ENCODE measurements at places on chromosomes 3 and 15.

DNA sequence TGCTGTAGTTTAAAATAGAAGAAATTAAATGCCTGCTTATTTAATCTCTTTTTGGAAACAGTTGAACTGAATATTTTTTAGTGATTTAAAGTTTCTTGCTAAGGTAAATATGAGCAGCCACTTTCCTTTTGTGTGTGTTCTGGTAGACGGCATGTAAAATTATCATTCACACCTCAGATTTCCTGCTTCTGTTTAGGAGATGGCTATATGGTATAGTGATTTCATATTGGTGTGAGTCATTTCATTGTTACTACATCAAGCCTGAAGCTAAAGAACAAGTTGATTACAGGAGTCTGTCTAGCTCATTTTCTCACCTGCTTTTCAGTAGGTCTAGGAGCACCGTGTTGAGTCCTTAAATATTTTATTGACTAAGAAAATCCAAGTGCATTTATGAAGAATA, 2.2 kb downstream of the LRCH3 start:
- no peak for DNase-seq

GRCh38 chr15:92733090-92733933, 77.7 kb upstream of the FAM174B start:
- no peak for DNase-seq

DNA sequence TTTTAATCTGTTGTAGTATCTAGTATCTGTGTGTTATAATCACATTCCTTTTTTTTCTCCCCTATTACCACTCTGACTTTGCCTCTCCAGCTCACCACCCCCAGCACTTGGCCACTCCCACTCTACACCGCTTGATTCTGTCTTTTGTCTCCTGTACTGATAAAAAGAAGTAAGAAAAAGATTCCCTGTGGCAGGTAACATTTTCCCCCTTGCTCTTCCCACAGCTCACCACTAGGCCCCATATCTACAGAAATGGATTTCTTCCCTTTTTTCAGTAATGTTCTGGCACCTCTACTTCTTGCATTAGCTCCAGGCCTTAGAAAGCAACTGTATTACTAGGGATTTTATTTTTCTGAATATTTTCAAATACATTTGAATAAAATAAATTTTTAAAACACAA, 25.6 kb downstream of the KCNH8 start:
- DNase-seq, result no peak

DNA sequence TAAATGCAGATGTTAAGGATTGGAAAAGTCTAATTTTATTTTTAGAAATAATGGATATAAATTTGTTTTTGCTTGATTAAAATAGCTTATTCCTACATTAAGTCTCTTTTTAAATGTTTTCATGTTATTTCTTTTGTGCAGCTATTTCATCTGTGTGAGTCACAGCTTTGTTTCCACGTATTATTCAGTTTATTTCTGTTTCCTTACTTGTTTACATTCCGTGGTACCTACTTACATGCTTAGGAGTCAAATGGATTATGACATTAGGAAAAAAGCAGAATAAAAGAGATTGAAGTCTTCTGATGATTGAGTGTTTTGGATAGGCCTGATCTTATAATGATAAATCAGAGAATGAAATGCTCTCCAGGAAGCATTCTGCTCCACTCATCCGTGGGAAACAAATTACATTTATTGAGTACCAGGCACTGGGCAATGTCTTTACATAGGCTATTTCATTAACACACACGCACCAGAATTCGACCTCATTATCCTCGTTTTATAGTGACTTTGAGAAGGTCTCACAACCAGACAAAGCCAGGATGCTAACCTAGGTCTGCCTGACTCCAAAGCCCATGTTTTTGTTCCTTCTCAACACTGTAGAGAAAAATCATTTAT, 38.1 kb upstream of the RASA2 start:
- DNase-seq, result no peak

- no peak for DNase-seq
Measured at GRCh38 chr15:87873516-87873915, 383.0 kb downstream of the NTRK3 start.

- DNase-seq, result no peak
Measured at GRCh38 chr15:72835294-72835890, 51.8 kb upstream of the ADPGK start.

DNA sequence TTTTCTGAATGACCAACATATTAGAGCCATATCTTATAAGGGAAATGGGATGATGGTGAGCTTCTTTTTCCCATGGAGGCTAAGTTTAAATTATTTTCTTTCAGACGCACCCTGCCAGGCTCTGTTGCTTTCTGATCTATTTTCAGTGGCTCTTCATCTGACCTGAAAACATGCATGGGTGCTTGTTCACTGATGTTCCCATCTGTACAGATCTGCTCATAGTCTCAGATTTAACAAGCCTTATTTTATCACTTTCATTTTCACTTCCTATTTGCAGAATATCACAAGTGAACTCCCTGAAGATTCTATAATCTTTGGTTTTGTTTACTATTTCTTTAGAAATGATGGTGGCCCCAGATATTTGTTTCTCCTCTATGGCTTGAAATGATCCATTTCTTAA, 31.1 kb upstream of the SUCLG2 start:
- no peak for DNase-seq

DNA sequence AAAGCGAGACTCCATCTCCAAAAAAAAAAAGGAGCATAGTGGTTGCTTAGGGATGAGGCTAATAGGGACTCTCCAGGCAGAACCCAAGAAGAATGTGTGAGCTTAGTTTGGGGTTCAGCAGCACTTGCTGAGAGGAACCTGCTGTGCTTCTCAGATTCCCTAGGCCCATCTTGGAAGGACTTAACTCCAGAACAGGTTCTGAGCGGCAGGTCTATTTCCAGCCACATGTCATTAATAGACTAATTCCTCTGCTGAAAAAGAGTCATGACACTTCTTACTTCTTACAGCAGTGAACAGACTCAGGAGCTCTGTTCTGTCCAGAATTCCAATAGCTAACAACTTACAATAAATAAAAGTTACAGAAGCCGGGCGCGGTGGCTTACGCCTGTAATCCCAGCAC, 22.5 kb downstream of the RHOA start:
- no peak for DNase-seq

GRCh38 chr15:89335298-89336041, 846 bp upstream of the POLG start:
- no peak for DNase-seq

- no peak for DNase-seq
Measured at GRCh38 chr3:128882719-128883118, 3.3 kb downstream of the ACAD9 start.

GRCh38 chr3:190585805-190586630, 72.1 kb downstream of the IL1RAP start:
- no peak for DNase-seq

DNA sequence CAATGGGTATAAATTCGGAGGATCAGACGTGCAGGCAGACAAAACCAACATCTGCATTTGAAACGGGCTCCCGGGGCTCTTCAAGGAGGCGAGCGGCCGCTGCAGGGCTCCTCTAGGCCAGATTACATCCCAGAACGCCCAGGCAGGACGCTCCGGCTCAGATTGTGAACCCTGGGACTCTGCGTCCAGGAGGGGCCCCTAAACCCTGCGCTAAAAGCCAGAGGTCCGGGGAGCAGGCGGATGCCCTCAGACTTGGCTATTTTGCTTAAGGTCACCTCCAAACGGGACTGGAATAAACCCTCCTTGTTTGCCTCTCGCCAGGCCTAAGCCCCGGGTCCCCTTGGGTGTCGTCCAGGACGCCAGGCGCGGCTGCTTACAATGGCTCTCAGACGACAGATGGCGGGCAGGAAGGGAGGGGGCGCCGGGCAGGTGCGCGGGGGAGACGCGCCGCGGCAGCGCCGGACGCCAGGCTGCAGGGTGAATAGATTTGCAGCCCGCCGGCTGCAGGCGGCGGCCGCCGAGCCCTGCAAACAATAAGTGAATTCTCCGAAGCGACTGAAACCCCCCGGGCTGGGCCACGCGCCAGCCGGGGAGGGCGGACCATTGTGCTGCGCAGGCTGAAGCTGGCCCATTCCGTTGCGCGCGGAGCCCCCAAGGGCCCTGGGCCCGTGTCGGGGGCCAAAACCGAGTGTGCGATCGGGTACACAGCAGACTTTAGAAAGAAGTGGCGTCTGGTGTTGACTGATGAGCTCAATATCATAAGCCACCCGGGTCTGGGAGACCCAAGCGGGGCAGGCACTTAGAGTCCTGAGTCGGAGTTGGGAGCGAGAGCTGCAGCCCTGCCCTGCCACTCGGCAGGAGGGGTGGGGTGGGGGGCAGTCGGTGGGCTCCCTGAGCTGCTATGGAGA, 32.3 kb upstream of the AMOTL2 start:
- peak; percentile 26 for DNase-seq

DNA sequence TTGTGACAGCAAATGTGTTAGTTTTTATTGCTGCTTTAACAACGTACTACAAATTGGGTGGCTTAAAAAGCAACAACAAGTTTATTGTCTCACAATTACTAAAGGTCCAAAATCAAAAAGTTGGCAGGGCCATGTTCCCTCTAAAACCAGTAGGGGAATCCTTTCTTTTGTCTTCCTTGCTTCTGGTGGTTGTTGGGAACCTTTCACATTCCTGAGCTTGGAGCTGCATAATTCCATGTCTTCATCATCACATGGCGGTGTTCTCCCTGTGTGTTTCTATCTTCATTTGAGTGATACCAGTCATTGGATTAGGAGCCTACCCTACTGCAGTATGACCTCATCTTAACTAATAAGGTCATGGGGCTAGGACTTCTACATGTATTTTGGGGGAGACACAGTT, 7.4 kb downstream of the SPRED1 start:
- DNase-seq, result no peak

- no peak for DNase-seq
Measured at GRCh38 chr3:123105201-123106189, 38.7 kb downstream of the PDIA5 start.

- no peak for DNase-seq
Measured at GRCh38 chr3:157120071-157120892, 39.7 kb downstream of the CCNL1 start.

- DNase-seq, result no peak
Measured at GRCh38 chr3:16759227-16759903, 125.4 kb upstream of the PLCL2 start.

DNA sequence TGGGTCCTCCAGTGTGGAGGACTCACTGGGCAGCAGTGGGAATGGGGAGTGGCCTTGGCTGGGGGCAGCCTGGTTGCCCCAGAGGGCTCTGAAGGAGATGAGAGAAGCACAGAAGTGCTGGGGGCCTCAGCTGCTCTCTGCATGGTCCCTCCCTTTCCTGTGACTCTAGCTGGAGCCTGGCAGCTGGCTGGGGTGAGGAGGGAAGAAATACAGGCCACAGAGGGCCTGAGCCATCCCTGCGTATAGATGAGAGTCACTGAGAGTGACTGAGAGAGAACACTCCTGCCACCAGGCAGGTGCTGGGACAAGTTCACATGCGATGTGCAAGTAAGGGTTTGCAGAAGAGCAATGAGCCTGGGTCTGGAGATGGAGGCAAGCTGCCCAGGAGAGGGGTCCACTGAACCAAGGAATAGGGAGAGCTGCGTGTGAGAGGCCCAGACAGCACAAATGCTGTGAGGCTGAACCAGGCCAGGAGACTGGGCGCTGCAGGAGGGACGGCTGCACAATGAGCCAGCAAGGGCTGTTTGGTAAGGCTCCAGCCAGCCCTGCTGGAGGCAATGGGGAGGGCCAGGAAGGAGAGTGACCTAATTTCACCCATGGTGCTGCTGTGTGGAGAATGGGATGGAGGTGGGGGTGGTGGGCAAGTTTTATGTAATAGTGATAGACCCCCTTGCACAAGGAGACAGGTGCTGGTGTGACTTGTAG, 87.2 kb downstream of the CLSTN2 start:
- no peak for DNase-seq

DNA sequence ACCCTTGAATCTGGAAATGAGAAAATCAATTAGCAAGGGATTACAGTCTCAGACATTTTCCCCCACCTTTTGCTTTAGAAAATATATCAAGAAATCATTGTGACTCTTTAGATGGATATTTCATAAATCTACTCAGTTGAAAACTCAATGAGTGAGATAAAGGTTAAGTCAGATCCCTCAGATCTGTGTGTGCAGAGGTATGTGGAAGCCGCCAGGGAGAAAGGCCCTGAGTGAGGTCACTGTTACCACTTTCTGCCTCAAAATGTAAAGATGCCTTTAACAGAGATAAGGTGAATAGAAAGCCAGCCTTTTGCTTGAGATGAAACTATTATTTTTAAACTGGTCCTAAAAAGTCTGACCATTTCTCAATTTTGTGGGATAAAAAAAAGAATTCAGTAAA, 225.6 kb upstream of the HES1 start:
- no peak for DNase-seq

- DNase-seq, result no peak
Measured at GRCh38 chr3:5205165-5205941, 17.8 kb downstream of the EDEM1 start.

DNA sequence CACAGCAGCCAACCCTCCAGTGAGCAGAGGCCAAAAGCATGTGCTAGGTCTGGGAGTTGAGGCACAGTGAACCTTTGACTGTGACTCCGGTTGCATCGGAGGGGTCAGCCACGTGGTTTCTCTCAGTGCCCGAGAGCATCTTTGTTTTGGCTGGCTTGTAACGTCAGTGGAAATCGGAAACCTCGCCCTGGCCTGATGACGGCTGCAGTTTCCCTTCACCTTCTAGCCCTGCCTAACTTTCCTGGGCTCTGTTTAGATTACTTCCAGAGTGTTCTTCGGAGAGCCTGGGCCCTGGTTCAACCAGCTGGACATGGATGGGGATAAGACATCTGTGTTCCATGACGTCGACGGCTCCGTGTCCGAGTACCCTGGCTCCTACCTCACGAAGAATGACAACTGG, 56.6 kb downstream of the MESD start:
- peak; percentile 5 for DNase-seq

DNA sequence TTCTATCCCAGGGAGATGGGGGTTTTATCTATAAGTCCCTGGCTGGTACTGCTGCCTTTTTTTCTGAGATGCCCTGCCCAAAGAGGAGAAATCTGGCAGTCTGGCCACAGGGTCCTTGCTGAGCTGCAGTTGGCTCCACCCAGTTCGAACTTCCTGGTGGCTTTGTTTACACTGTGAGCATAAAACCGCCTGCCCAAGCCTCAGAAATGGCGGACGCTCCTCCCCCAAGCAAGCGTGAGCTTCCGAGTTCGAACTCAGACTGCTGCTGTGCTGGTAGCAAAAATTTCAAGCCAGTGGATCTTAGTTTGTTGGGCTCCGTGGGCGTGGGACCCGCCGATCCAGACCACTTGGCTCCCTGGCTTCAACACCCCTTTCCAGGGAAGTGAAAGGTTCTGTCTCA, 126.8 kb upstream of the SUCLG2 start:
- no peak for DNase-seq

DNA sequence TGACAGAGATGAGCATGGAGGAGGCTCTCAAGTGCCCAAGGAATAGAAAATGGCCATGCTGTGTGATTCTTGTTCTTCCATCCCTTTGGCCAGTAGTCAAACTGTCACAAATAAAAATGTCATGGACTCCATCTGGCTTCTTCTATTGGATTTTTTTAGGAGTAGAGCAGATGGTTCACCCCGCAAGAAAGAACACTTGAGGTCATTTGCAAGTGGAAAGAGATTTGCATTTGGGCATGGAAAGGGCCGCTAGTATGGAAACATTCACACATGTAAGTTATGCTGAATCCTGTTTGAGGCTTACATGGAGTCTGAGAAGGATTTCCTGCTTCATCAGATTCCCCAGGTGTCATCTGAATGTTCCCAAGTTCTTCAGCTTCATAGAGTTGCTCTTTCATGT, 53.1 kb upstream of the CFAP161 start:
- no peak for DNase-seq
